ENCODE measurements at places on chromosomes 2 and 18. TPM values are rescaled to one million over a fixed set of nuclear protein-coding genes. Genes with fewer than 3 reads are reported as not detected.

PIEZO2 gene
- total RNA-seq, result 0.76 TPM

DNA sequence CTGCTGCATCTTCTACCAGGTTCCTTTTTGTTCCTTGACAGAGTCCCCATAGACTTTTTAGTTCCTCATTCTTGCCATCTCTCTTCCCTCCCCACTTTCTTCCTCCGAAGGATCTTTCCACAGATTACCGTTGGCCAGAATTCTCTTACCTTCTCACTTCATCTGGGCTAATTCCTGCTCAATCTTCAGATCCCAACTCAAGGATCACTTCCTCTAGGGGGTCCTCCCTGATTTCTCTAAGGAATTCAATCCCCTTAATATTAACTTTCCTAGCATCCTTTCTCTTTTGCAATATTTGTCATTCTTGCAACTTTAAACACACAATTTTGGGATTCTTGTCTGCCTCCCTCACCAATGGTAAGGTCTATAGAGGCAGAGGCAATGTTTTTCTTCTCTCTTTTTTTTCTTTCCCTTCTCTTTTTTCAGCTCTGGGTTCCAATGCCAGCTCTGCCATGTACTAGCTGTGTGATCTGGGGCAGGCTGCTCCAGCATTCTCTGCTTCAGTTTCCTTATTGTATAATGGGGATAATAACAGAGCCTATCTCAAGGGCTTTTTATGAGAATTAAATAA is 5.4 kb upstream of the KCNE4 start:
- no peak for DNase-seq

DNA sequence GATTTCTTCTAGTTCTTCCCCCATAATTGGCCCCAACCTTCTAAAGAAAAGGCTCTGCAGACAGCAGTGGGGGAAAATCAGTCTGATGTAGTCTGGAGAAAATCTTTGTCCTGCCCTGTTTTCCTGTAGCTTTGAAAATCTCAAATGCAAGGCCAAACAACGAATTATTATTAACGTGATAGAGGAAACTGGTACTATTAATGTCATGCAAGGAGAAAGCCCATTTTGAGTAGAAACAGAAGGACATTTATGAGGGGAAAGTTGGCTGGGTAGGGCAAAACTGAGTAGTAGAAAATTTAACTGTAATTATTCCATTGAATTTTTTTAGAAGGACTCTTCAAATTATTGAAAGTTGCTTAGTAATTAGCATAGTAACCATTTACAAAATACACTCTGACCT is 98.8 kb downstream of the FMNL2 start:
- no peak for DNase-seq

PTGR3 gene
- total RNA-seq, result 15.6 TPM

AGXT gene
- not detected for total RNA-seq

TMEM247 gene
- total RNA-seq, result not detected

FOXI3 gene
- total RNA-seq, result 0.21 TPM

TOGARAM2 gene
- total RNA-seq, result 0.08 TPM

AQP12A gene
- not detected for total RNA-seq

- no peak for DNase-seq
These were observed 110.9 kb downstream of the SS18 start for GRCh38 chr18:25979369-25980040.

GRCh38 chr2:160387558-160388262 is 105.9 kb downstream of the RBMS1 start:
- DNase-seq, result peak; percentile 81

DNA sequence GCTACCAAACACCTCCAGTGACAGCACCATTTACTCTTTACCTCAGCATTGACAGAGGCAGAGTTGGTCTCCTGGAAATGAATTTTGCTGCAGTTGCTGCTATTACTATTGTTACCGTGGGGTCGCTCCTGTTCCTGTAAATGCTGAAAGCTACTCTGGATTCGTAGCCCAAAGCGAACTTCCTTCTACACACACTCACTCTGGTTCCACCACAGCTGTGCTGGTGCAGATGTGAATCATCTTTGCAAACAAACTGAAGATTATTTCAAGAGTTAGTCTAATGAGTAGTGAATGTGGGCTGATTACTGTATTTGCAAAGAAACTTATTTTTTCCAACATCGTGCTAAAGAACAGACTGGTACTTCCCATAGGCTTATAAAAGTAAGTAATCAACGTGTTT is 304.0 kb downstream of the LPIN1 start:
- DNase-seq, result no peak

GRCh38 chr2:187956906-187957534 is 334.7 kb upstream of the GULP1 start:
- no peak for DNase-seq

HOXD12 gene
- not detected for total RNA-seq

DNA sequence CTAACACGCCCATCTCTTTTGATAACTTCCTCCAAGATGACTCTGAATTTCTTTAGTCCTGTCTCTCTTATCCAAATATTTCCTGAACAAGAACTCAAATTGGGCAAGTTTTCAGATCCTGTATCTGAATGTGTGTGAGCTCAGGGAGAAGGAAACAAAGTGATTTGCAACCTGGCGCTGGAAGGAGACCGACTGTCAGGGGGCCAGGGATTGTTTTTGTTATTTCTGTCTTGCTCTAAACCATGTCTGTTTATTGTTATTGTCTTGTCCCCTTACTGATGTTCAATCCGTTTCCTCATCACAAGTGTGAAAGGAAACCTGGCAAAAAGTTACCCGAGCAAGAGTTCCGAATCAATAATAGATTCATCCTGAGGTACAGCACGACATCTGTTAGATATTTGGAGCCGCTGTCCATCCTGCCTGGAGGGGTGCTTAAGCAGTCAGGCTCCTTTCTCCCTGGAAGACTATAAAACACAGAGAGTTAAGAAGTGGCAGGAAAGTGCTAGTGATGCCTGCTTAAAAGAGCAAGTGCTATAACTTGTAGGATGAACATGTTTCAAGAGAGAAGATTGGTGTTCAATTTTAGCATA is 132.5 kb upstream of the OSR1 start:
- DNase-seq, result no peak

DNA sequence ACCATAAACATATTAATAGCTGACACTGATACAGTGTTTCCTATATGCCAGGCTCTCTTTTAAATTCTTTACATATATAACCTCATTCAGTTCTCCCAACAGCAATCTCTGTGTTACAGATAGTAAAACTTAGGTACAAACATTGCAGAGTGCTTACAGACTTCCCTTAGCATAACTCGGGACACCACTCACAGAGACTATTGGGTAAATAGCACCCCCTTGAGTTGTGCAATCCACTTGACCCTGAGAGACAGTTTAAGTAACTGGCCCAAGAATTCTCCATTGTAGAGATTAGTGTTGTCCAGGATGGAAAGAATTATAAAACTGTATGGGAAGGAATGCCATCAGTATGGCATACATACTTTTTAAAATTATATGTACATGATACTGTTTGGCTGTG is 110.1 kb downstream of the POLE4 start:
- no peak for DNase-seq

DYNAP gene
- total RNA-seq, result not detected

TAF1B gene
- 20.6 TPM for total RNA-seq

DNA sequence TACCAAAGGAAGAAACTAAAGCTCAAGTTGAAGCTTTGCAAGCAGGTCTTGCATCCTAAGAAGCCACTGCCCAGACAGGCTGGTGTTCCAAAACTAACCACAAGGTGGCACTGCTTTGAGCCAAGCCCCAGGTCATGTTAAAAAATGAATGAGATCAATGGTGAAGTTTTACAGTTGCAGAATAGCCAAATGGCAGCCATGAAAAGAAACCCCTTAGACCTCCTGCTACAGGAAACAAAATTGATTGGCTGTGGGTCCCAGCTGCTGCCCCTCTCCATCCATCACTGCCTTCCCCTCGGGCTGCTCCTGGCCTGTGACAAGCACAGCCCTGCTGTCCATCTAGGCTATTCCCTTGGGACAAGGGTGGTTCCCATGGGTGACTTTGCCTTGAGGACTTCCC is 20.7 kb upstream of the MREG start:
- DNase-seq, result no peak

DNA sequence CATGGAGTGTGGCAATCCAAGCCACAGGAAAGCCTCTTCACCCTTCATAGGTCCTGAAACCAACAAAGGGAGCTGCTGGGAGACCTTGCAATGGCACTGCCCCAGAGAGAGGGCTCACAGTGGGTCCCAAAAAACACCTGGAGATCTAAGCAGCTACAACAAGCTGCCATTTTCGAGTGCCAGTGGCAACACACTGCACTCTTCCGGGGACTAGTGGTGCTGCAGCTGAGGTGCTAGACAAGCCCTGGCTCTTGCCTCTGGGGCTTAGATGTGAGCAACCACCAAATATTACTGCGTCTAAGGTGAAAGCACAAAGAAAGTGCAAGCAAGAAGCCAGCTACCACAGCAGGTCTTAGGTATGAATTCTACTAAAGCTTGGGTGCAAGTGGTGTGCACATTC is 192.9 kb downstream of the NOL4 start:
- DNase-seq, result no peak

SLC9A2 gene
- total RNA-seq, result 3.9 TPM

- no peak for DNase-seq
These were observed 5.8 kb downstream of the SLC1A4 start for GRCh38 chr2:64995041-64995440.

CXCR1 gene
- not detected for total RNA-seq

- DNase-seq, result no peak
These were observed 514.5 kb downstream of the LRRTM4 start for GRCh38 chr2:77007686-77008085.

Data from suprapubic skin (tissue), 4 donors.